ENCODE measurements at places on chromosomes 4 and X.

DNA sequence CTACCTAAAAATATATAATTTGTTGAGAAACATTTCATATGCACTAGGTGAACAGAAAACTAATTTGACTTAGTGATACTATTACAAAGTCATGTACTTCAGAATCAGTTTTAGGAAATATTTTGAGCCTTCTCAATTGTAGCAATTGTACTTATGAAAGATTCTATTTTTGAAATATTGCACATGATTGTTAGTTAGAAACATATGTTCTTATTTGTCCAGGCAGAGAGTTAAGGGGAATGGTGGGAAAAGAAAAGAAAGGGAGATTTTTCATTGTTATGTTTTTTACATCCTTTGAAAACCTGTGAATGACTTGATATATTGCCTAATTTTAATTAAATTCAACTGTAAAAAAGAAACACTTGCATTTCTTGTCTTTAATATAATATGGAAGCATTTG lies 66.0 kb downstream of the GLRB start:
- DNase-seq, result no peak

GRCh38 chr4:121738780-121739535 lies 26.0 kb downstream of the SMIM43 start:
- DNase-seq, result no peak

DNA sequence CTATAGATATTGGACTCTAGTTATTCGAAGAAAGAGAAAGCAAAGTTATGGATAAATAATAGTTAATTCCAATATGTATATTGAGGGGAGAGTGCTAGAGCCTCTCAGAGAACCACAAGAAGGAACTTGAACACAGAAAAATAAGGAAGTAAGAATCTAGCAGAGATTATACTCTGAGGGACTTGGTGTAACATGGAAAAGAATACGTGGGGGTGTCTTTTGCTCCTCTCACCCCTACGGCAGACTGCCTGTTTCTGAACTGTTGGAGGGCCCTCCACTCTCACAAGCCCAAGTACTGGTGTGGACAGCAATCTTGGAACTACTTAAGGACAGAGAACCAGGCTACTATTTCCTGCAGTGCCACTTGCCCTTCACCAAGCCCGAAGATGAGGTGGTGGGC lies 1174.4 kb upstream of the PCDH10 start:
- no peak for DNase-seq

DNA sequence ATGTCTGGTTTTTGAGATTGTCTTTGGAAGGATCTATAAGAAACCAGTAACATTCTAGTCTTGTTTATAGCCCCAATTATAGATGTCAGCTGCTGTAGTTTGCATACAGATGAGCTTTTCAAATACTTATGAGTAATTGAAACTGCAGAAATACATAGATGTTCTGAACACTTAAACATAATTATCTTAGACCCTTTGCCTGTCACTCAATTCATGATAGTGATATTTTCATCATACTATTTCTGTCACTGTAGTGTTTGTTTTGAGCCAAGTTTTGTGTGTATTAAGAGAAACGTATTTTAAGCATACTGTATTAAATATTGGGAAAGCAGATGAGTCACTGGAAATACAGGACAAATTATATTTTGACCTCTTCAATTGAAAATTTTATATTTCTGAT lies 69.8 kb upstream of the SMARCA5 start:
- DNase-seq, result no peak

DNA sequence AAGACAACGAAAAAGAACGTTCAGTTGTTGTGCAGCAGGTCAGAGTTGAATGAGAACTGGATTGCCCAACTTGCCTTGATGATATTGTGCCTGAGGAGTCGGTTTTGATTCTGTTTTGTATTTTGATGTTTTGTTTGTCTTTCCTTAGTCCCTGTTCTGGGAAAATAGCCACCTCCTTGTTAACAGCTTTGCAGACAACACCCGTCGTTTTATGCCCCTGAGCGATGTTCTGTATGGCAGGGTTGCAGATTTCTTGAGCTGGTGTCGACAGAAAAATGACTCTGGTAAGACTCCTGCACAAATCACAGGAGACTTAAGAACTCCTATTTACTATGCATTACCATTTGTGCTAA lies 4.5 kb downstream of the BST1 start:
- DNase-seq, result no peak

DNA sequence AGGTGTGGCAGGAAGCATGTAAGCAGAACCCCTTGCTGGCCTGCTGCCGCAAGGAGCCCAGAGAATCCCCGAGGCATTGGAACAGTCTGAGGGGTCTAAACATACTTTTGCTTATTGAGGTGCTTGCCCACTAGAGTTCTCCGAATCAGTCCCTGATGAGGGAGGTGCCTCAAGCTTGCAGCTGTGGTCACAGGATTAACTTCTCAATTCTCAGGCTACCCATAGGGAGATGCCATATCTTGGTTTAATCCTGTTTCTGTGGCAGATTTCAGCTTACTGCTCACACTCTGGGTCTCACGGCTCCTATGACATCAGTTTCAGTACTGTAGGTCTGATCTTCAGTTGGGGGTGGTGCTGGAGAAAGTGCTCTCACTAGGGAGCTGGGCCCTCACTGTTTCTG lies 39.9 kb downstream of the CCNG2 start:
- DNase-seq, result no peak

DNA sequence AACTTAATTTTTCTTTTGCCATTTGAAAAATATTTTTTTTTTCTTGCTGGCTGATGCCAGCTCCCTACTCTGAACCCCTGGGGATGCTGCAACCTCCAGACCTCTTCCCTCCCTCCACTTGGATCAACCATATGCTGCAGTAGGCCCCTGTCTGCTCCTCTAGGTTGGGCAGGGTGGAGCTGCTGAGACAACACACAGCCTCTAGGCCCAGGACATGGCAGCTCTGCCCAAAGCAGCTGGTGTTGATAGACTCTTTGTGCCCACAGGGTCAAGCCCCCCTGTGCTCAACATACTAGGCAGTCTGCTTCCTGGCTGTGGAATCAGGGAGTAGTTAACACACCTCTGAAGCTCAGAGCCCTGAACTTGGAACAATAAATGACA lies 19.9 kb upstream of the CLNK start:
- no peak for DNase-seq

DNA sequence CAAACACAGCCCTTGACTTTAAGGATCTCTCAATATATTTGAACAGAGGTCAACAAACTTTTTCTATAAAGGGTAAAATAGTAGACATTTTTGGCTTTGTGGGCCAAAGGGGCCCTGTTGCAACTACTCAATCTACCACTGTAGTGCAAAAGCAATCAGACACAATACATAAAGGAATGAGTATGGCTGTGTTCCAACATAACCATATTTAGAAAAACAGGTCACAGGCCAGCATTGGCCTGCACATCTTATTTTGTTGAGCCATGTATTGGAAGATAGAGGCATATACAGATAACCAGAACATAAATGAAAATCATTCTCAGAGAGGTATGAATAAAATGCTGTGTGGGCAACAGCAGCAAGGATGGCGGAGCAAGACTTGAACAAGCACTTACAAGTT lies 49.8 kb downstream of the MID1 start:
- no peak for DNase-seq

- no peak for DNase-seq
These were observed 35.3 kb upstream of the VSIG4 start for GRCh38 chrX:66074920-66075879.

GRCh38 chrX:65642914-65643491 lies 24.5 kb upstream of the MSN start:
- no peak for DNase-seq

DNA sequence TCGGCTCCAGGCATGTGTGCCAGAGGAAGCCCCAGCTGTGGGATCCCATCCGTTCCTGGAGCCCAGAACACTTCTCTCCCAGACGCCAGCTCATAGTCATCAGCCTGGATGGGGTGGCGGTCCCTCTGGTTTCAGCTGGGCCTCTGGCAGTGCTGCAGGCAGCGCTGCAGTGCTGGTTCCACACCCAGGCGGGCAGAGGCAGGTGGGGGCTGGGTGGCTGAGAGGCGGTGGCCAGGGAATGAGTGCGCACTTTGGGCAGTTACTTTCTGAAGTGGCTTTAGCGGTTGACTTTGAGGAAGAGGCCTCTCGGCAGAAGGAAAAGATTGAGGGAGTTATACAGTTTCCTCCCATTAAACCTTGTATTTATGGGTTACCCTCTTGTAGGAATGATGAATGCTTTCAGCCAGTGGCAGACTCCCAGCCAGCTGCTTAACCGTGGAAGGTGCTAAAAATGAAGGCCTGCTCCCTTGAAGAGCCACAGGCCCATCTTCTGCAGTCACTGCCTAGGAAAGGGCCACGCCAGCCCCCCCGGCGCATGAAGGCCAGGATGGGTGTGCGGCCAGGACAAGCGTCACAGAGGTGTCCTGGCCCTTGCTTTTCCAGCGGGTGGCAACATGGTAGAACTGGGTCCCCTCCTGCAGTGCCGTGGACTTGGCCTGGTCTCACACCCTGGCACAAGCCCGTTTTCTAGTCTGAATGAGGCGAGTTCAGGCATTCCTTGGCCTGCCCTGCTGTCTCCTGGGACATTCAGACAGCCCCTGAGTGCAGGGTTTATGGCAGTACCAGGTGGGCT lies 9.9 kb downstream of the TADA2B start:
- DNase-seq, result no peak

GRCh38 chr4:95231681-95232080 lies 317.1 kb downstream of the UNC5C start:
- DNase-seq, result no peak

DNA sequence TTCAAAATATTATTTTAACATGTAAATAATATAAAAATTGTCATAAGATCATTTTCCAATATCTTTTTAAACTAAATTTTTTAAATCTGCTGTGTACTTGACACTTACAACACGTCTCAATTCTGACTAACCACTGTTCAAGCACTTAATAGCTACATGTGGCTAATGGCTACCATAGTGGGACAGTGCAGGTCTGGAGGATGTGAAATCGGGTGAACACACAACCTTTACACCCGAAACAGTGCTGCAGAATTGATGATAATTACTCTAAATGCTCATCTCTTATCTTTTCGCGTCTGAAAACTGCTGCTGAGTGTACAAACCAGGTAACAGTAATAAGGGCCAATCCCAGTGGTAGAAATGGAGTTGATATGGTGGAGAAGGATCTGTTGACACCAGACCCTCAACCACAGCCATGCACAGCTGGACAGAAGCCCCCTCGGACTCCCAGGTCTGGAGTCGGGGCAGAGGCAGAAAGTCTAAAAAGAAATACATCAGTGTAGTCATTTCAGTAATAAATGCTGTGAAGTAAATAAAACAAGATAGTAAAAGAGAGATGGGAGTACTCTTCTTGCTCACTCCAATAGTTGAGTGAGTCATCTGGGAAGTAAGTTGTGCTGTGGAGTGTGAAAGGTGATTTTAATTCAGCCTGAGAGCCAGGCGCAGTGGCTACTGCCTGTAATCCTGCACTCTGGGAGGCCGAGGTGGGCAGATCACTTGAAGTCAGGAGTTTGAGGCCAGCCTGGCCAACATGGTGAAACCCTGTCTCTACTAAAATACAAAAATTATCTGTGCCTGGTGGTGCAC lies 150.0 kb downstream of the CBR4 start:
- no peak for DNase-seq

DNA sequence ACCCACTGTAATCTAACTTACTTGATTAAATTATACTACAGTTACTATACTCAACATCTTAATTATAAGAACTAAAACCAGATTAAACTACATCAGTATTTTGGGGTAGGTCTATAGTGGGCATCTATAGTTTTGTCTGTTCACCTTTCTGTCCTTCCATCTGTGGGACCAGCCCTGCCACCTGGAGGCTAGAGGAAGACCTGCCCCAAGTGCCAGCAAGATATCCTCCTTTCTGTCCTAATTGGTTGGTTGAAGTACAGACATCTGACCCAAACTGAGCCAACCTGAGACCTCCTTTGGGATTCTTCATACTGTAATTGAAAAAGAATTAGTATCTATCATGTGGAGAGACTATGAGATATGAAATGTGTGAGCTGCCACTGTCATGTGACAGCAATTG lies 172.2 kb upstream of the TLL1 start:
- no peak for DNase-seq

DNA sequence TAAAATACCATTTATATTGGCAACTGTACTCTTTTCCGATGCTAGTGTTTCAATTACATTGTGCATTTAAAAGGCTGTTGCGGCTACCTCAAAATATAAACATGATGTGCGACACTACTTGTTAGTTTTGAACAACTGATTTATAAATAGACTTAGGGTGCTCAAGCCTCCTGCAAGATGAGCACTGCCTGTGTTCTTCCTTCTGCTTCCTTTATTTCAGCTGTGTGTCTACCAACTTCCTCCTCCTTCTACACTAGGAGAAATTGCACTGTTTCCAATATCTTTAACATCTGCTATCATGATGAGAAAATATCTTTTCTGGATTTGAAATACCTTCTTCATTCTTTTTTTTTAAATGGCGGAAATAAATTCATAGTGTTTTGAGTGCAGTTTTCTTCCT lies 24.0 kb downstream of the TET2 start:
- DNase-seq, result no peak

DNA sequence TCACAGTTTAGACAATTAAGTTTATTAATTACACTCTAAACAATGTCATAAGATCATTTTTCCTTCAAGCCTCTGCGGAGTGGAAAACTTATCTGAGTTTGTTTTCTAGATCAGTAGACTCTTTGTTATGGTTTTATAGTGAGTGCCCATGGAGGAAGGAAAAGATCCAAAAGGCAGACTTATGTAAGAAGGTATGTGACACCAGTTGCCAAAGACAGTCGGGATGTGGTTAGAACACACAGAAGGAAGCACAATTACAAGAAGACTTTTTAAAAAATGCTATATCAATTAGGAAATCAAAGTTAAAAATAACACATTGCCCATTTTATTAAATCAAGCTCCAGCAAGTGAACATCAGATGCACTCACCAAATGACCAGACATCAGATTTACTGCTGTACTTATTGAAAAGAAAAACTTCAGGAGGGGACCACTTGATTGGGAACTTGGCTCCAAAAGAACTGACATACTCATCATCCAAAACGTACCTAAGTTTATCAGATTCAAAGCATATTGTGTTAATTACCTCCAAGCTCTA lies 57.1 kb downstream of the NIPAL1 start:
- DNase-seq, result no peak

DNA sequence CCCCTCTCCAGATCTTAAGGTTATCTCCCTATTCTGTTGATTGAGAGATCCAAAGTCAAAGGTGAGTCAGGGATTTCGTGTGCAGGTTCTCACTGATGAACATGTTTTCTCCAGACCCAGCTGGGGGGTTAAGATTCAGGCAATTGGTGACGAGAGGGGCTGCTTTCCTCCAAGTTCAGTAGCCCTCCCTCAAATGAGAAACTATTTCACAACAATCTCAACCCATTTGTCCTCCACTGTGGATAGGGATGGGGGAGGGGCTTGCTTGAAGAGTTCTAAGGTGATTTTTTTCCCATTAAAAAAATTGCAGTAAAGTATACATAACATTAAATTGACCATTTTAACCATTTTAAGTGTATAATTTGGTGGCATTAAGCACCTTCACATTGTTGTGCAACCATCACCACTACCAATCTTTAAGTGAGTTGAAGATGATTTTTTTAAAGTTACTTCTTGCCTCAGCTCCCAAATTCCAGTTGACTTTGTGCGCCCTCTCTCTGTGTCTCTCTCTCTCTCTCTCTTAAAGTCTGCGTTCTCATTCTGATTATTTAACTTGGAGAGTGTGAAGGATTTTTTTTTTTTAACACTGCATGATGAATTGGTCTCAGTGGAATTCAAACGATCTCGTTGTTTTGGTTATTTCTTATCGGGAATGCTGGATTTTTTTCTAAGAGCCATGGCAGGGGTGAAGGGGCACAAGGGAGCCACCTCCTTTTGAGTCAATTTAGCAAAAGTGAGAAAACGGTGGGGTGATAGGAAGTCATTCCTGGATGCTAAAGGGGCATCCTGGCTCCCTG lies 175.9 kb downstream of the SHROOM3 start:
- no peak for DNase-seq
